Right ventricle myocardium inferior (tissue), 1 donor: ENCODE measurements at places on chromosomes 16 and 17. TPM values are rescaled to one million over a fixed set of nuclear protein-coding genes. Genes with fewer than 3 reads are reported as not detected.

Gene C17orf100
- 0.92 TPM for total RNA-seq

Gene FOXJ1
- not detected for total RNA-seq

GRCh38 chr16:28081391-28081968 is 18.0 kb upstream of the GSG1L start:
- DNase-seq, result no peak

Gene SLC46A1
- 7.7 TPM for total RNA-seq

GRCh38 chr16:52364500-52364899 is 182.4 kb downstream of the TOX3 start:
- no peak for DNase-seq

DNA sequence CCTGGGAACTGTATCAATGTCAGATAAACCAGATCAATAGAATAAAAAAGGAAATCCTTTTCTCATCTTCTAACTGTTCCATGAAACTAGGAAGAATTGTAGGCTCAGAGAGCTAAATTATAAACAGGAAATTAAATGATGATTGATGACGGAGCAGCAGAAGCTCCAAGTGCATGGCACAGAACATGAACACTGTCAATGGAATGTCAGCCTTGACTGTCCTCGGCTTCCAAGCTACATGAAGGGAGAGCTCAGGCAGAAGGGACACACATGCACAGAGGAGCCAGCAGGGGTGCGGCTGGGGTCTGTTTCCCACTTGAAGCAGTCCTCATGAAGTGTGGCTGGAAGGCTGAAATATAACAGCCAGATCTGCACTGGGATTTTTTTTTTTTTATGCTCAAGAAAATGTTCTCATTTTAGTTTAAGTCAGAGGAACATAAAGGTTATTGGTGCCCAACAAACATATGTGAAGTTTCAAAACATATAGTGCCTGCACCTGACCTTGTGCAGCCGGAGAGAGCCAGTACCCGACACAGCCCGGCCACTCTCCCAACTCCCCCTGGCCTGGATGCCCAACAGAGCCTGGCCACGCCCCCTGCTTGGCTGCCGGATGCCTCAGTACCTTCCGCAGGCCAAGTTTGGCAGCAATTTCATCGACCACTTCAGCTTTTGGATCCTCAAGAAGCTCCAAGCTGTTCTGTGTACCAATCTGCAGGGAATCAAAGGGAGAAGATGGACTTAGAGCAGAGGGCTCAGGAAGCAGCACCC is 37.0 kb downstream of the NPLOC4 start:
- DNase-seq, result no peak
